ENCODE measurements at places on chromosomes 12 and 14. TPM values are rescaled to one million over a fixed set of nuclear protein-coding genes. Genes with fewer than 3 reads are reported as not detected.

DNA sequence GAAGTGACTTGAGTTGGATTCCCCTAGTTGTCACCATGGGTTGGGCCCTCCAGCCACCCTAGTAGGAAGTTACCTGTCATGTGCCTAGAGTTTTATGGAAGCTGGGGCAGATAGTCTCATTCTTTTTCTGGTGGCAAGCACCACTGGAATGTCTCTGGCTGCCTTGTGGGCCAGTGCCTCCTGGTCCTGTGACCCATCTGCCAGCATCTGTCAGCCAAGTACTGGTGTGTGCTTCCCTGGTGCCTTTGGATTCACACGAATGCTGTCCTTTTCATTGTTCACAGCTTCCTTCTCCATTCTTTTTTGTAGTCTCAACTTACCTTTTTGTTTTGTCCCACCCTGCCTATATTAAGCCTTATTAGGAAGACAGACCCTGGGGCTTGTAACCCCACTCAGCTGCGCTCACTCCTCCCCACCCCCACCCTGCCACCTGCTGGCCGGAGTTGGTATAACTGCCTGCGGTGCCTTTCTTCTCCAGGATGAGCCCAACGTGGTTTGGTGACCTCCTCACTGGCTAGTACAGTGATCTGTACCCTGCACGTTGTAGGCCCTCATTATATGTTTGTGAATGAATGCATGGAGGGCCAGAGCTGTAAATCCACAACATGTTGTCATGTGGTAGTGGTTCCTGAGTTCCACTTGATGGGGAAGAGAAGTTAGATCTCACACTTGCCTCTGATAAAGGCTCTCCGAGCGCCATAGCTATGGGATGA is 125.7 kb downstream of the TSPAN9 start:
- H3K4me3 ChIP-seq, result no peak overlapping the region
- H3K36me3 ChIP-seq, result no peaks in the 10 kb centered on the region
- peak; percentile 65 for DNase-seq
- no peaks in the 10 kb centered on the region for H3K4me1 ChIP-seq

DNA sequence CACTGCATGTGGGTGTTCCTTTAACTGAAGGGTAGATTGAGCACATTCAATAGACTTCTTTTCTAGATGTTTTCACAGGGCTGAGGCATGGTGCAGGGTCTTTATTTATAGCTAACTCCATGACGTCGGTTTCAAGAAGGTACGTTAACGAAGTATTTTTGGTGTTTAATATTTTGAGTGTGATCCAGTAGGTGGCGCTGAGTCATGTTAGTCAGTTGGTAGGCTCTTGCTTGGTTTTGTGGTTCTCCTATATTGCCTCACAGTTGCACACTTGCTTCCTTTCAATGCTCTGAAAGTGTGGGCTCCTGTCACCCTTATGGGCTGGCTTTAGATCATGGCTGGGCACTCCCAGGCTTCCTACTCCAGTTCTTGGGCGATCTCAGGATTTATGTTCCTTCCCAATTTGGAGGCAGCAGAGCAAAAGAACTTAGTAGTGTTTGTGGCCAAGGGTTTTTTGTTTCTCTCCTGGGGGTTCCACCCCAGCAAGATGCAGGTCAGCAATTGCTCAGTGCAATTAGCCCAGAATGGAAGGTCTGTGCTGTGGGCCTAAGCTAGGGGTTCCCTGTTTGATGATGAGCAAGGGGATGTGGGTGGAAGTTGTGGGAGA is 471.6 kb upstream of the FOXG1 start:
- no peaks in the 10 kb centered on the region for H3K27me3 ChIP-seq
- no peak overlapping the region for H3K27ac ChIP-seq
- no peaks in the 10 kb centered on the region for H3K4me1 ChIP-seq

DNA sequence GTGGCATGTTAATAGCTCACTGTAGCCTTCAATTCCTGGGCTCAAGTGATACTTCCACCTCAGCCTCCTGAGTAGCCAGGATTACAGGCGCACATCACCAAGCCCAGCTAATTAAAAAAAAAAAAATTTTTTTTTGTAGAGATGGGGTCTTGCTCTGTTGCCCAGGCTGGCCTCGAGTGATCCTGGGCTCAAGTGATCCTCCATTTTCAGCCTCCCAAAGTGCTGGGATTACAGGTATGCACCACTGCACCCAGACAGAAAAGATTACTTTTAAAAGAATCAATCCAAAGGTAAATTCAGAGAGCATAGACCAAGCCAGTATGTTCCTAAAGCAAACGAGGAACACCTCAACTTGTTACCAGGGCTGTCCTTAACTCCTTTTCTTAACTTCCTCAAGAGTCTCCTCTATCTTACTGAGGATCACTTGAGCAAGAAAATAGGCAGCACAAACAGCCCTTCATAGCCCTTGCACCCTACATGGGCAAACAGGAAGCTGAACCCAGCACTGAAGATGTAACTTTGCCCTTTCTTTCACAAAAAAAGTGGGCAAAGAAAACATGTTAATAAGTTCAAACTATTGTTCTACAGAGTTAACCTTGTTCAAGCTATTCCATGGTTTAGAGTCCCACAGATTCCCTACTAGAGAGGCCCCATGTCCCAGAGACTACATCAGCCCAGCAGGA is 11.3 kb downstream of the CS start:
- H3K27ac ChIP-seq, result no peak overlapping the region
- H3K4me1 ChIP-seq, result peaks cover 4% of the 10 kb centered on the region
- peaks cover 28% of the 10 kb centered on the region for H3K36me3 ChIP-seq
- DNase-seq, result no peak

GRCh38 chr12:67714648-67715047 is 66.1 kb downstream of the DYRK2 start:
- no peak overlapping the region for H3K27ac ChIP-seq
- H3K27me3 ChIP-seq, result no peaks in the 10 kb centered on the region
- H3K4me3 ChIP-seq, result no peak overlapping the region
- H3K36me3 ChIP-seq, result no peaks in the 10 kb centered on the region

- no peaks in the 10 kb centered on the region for H3K36me3 ChIP-seq
- H3K27ac ChIP-seq, result no peak within 1 kb of the TSS
- H3K27me3 ChIP-seq, result no peaks in the 10 kb centered on the region
- H3K4me1 ChIP-seq, result no peaks in the 10 kb centered on the region
- DNase-seq, result no peak
These were observed at the start of gene CLEC4C for GRCh38 chr12:7747246-7747645. Gene CLEC4C, minus strand, starts transcription at chr12:7747375. Its CDS starts 27 bp downstream, at chr12:7747348.

The HSPB8 gene
- polyA plus RNA-seq, result 64.0 TPM

DNA sequence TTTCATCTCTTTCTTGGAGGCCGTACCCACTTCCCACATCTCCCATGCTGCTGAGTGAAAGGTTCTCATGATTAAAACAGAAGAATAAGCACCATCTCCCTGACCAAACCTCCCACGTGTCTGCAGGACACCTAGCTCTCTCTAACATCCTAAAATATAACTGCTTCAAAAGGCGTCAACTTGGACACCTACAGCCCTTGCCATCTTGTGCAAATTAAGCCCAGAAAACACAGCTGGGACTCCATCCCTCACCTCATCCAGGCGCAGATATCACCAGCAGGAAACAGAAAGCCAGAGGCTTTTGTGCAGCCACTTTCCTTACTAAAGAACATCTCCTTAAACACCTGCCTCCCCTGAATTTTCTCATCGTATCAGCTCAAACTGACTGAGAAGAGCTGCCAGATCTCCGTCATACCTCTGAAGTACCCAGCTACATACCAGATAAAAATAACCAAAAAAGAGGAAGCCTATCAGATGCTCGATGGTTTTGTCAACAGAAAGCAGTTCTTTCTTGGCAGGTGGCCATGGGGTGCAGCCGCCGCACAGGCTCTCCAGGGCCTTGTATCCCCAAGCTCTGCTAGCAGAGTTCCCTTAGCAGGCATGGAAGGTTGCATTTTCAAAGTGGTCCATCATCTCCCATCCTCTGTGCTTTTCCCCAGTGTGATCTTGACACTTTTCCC is 28.8 kb downstream of the MAP3K9 start:
- H3K4me3 ChIP-seq, result no peak overlapping the region
- H3K27me3 ChIP-seq, result no peaks in the 10 kb centered on the region
- DNase-seq, result no peak
- peaks cover 4% of the 10 kb centered on the region for H3K4me1 ChIP-seq
- no peak overlapping the region for H3K27ac ChIP-seq

- no peaks in the 10 kb centered on the region for H3K36me3 ChIP-seq
- no peak overlapping the region for H3K4me3 ChIP-seq
- H3K27me3 ChIP-seq, result no peaks in the 10 kb centered on the region
- no peak overlapping the region for H3K27ac ChIP-seq
These were observed 393.3 kb upstream of the PRICKLE1 start for GRCh38 chr12:42982828-42983227.

DNA sequence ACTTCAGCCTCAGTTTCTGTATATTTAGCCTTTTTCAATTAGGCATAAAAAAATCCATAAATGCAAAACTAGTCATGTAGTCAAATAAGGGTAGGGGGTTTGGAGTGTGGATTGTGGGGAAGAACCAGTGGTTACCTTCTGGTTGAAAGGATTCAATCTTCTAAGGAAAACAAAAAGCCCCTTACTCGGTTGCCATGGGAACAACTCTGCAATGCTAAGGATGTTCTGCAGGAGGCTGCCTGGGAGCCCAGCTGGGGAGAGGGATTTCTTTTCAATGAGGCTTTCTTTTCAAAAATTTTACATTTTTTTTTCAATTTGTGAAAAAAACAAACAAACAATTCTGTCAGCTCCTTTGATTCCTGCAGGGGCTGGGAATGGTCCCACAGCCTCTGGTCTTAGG is 67.2 kb downstream of the SLC8A3 start:
- H3K4me3 ChIP-seq, result no peak overlapping the region
- no peak overlapping the region for H3K27ac ChIP-seq
- H3K4me1 ChIP-seq, result no peaks in the 10 kb centered on the region
- H3K27me3 ChIP-seq, result no peaks in the 10 kb centered on the region
- no peak for DNase-seq

GRCh38 chr12:26266881-26267280 is 71.5 kb downstream of the SSPN start:
- H3K36me3 ChIP-seq, result no peaks in the 10 kb centered on the region
- H3K4me1 ChIP-seq, result no peaks in the 10 kb centered on the region
- DNase-seq, result no peak
- H3K4me3 ChIP-seq, result no peak overlapping the region
- no peaks in the 10 kb centered on the region for H3K27me3 ChIP-seq
- H3K27ac ChIP-seq, result no peak overlapping the region

DNA sequence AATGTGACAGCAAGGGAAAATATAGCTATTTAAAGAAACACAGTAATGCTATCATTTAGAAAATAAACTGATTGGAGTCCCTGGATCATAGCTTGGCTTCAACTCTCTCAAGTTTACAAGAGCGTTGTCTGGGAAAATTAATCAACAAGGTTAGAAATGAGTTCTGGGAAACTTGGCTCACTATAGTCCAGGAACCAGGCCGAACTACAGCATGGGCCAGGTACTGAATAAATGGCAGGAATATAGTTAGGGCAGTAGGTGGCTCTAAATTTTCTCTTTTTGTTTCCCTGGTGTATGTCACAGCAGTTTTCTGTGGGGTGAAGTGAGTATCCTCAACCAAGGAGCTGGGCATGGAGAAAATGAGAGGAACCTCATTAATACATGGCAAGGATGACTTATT is 72.4 kb downstream of the PLBD1 start:
- no peaks in the 10 kb centered on the region for H3K4me1 ChIP-seq
- H3K27ac ChIP-seq, result no peak overlapping the region
- no peak overlapping the region for H3K4me3 ChIP-seq
- peaks cover 64% of the 10 kb centered on the region for H3K36me3 ChIP-seq
- H3K27me3 ChIP-seq, result no peaks in the 10 kb centered on the region

GRCh38 chr14:21734457-21735074 is 60.9 kb upstream of the OR4E1 start:
- H3K4me3 ChIP-seq, result no peak overlapping the region
- no peaks in the 10 kb centered on the region for H3K27me3 ChIP-seq
- H3K27ac ChIP-seq, result no peak overlapping the region
- no peaks in the 10 kb centered on the region for H3K36me3 ChIP-seq

The TPH2 gene
- polyA plus RNA-seq, result 0.07 TPM

- H3K4me3 ChIP-seq, result no peak overlapping the region
- DNase-seq, result no peak
- no peaks in the 10 kb centered on the region for H3K4me1 ChIP-seq
- H3K36me3 ChIP-seq, result no peaks in the 10 kb centered on the region
These were observed 261.7 kb downstream of the NEDD1 start for GRCh38 chr12:97168804-97169203.

GRCh38 chr12:79001404-79001803 is 136.8 kb downstream of the SYT1 start:
- H3K27ac ChIP-seq, result no peak overlapping the region
- H3K27me3 ChIP-seq, result no peaks in the 10 kb centered on the region
- no peak overlapping the region for H3K4me3 ChIP-seq

GRCh38 chr12:90292183-90292582 is 583.5 kb upstream of the ATP2B1 start:
- H3K27ac ChIP-seq, result no peak overlapping the region
- DNase-seq, result no peak
- H3K4me1 ChIP-seq, result no peaks in the 10 kb centered on the region

The ART4 gene
- 0.16 TPM for polyA plus RNA-seq

The EPYC gene
- 0.25 TPM for polyA plus RNA-seq

- H3K27ac ChIP-seq, result no peak overlapping the region
- peaks cover 9% of the 10 kb centered on the region for H3K36me3 ChIP-seq
- no peaks in the 10 kb centered on the region for H3K27me3 ChIP-seq
- no peak overlapping the region for H3K4me3 ChIP-seq
- no peak for DNase-seq
- peaks cover 22% of the 10 kb centered on the region for H3K4me1 ChIP-seq
These were observed 2.6 kb downstream of the PCK2 start for GRCh38 chr14:24096545-24097181.

DNA sequence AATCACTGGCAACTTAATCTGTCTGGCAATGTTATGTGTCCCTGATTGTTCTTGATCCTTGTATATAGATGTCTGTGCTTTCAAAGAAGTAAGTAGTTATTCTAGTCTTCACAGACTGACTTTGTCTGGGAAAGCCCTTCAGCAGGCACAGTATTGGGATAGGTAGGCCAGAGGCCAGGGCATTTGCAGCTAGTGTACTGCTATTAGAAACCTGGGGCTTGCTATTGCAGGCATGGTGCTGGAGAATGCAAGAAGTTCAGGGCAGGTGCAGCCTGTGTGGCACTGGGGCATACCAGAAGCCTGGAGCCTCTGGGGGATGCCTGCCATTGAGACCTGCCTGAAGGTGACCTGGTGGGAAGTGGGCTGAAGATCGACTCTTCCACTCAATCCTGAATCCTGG is 96.3 kb downstream of the TMTC3 start:
- no peaks in the 10 kb centered on the region for H3K36me3 ChIP-seq
- no peaks in the 10 kb centered on the region for H3K27me3 ChIP-seq

DNA sequence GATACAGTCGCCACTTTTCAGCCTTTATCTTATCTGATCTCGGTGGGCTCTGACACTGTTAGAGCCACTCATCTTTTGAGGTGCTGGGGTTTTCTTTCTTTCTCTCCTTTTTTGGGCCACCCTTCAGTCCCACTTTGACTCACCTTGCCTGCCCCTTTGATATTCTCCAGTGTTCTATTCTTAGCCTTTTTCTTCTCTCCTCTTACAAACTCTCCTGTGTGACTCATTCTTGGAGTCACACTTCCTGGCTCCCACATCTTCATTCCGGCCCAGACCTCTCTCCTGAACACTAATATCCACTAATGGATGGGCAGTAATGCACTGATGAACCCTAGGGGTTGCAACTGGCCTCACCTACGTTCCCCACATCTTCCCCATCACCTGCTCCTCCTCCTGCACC is 2.2 kb upstream of the DCD start:
- H3K27me3 ChIP-seq, result no peaks in the 10 kb centered on the region
- no peaks in the 10 kb centered on the region for H3K36me3 ChIP-seq
- no peak for DNase-seq
- no peak overlapping the region for H3K27ac ChIP-seq

The CELA1 gene
- polyA plus RNA-seq, result 0.71 TPM
